Sciatic nerve (tissue), 2 donors: ENCODE measurements at places on chromosomes 5 and 9. TPM values are rescaled to one million over a fixed set of nuclear protein-coding genes. Genes with fewer than 3 reads are reported as not detected.

Gene RASGRF2
- 63.8 TPM for total RNA-seq

Gene HAPLN1
- total RNA-seq, result not detected

- no peak for DNase-seq
Measured at GRCh38 chr5:66344544-66344943, 200.4 kb downstream of the SREK1 start.

Gene KIF24
- 1.1 TPM for total RNA-seq

Gene ZNF346
- total RNA-seq, result 27.1 TPM

- DNase-seq, result no peak
Measured at GRCh38 chr5:148532969-148533670, 121.2 kb downstream of the HTR4 start.

DNA sequence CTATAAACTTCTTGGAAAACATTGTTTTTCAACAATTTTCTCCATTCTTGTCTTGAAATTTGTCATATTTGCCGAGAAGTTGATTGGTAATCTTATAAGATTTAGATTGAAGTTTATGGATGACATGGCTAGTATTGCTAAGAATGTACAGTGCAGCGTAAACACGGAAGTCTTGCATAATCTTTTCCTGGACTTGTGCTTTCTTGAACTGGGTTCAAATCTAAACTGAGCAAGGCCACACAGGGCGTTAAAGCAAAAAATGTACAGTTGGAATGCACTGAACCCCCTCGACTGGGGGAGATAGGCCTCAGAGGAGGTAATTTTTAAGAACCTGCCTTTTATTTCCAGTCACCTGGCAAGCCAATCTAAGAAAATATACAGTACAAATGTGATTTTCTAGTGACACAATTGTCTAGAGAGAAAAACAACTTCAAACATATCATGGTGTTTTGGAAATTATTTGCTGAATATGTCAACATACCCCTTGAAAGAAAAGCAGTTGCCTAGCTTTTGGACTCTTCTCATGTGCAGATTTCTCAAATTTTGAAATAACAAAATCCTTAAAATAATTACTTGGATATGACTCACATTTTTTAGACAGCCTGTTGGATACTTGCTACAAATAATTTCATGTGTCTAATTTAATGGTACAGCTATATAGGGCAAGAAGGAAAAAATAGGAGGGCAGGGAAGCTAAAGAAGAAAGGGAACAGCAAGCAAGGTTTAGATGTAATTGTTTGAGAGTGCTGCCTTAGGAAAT is 18.5 kb upstream of the GAS1 start:
- DNase-seq, result no peak

GRCh38 chr5:108634010-108634616 is 113.6 kb upstream of the FER start:
- DNase-seq, result no peak

DNA sequence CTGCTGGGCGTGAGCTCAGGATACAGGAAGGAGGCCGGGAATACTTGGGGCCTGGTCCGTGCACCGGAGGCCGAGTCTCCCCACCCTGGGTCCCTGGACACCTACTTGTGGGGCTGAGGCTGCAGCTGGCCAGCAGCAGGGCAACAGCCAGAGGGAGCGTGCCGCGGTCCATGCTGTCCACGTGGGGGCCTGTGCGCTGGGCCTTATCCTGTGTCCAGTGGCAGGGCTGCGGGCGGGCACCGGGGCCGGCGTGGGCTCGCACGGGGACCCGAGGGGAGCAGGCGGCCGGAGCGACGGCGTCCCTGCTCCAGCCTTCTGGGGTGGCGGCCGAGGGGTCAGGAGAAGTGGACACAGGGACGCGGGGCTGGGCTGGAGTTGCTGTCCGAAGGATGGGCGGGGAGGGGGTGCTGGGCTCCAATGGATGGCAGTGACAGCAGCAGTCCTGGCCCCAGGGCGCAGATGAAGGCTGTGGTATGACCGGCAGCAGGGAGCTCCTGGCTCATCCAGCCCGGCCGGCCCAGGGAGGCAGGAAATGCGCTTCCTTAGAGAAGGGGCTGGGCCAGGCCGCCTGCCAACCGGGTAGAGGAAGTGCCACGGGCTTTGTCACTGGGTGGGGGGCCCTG is at the start of gene ENG:
Gene ENG (minus strand): TSS at position 475 of the 623 bp plus-strand sequence. CDS start 303 bp downstream, at position 172.
- DNase-seq, result peak; percentile 87

Gene SLC34A3
- not detected for total RNA-seq

Gene PCDHGA3
- 6.7 TPM for total RNA-seq

Gene ZNF883
- total RNA-seq, result 3.6 TPM

DNA sequence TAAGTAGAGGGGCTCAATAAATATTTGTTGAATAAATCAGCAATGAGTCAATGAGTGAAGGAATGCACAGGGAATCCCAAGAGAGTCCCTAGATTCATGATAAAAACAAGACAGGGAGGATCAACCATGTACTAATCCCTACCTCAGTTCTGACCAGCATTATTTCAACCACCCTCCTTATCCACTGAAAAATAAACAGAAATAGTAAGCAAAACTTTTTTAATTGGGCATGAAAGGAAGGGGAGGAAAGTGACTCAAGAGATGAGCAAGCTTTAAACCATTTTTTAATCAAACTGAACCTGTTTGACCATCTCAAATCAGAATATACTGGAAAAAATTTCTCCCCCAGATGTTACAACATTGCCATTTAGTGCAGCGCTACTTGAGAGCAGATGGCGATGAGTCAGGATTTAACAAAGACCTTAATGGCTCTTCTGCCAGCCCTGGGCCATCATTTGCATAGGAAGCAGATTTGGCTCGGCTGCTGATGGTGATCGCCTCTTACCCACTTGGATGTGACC is 194.8 kb upstream of the SLC30A5 start:
- DNase-seq, result no peak

Gene FOXD4L3
- not detected for total RNA-seq

GRCh38 chr5:96149546-96149945 is 187.9 kb upstream of the ELL2 start:
- no peak for DNase-seq

DNA sequence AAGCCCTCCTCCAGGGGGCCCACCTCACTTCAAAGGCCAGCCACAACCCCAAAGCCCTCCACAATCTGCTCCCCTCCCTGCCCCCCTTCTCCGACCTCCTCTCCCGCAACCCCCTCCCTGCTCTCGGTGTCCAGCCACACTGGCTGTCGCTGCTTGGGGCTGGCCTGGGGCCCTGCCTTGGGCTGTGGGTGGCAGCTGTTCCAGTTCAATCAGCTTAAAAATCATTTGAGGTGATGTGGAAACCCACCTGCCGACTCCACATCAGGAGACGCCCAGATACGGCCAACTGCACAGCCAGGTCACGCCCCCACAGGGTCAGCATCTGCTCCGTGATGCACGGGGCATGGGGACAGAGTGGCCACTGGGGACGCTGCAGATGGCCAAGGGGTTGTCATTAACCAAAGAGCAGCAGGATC is 107.0 kb upstream of the MVB12B start:
- no peak for DNase-seq

DNA sequence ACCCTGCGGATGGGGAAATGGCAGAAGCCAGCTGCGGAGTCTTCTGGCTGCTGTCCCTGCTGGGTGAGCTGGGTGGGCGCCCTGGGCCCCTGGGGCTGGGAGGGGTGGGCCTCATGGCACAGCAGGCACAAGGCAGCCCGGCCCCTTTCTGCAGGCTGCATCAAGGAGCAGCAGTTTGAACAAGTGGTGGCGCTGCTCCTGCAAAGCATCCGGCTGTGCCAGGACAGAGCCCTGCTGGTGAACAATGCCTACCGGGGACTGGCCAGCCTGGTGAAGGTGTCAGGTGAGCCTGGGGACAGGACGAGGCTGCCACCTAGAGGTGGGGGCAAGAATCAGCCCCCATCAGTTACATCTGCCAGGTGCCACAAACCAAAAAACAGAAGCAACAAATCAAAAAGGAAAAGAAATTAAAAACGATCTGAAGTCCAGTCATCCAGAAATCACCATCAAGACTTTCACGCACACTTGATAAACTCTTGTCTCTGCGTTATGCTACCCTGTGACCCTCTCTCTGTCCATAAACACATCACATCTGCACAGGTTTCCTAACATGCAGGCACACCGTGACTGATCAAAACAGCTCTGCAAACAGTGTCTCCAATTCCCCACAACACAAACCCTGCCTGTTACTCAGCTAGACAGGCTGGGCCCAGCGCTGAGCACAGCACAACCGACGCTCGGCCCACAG is 13.9 kb downstream of the REXO4 start:
- DNase-seq, result no peak

DNA sequence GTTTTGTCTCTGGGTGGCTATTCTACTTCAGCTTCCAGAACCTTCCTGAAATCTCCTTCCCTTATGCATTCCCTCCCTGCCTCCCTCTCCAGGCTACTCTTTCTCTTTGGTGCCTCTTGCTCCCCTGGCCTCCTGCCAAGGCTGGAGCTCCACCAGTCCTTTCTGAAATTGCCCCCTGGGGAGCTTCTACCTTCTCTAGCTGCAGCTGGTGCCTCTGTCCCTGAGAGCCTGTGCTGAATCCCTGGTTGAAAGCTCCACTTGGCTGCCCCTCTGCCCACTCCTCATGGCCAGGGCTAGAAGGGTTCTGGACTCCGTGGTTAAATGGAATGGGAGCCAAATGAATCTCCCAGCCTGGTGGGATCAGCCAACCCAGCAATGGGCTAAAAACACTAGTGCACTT is 80.1 kb downstream of the COL15A1 start:
- DNase-seq, result no peak

DNA sequence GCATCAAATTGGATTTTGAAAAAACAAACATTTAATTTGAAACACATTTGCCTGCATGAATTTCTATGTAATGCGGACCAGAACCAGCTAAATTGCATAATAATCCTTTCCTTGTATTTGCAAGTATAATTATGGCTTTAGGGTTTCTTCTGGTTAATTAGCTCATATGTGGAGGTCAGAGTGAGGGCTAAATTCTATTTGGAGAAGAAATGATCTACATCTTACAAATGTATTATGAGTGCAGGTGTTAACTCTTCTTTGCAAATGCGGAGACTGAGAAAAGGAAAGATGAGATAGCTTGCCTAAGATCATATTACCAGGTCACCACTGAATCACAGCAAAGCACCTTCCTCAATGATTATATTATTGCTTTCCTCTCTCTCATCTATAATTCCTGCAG is 194.7 kb downstream of the CDH9 start:
- no peak for DNase-seq

Gene GKAP1
- 11.5 TPM for total RNA-seq

Gene MYOZ3
- total RNA-seq, result 17.9 TPM

DNA sequence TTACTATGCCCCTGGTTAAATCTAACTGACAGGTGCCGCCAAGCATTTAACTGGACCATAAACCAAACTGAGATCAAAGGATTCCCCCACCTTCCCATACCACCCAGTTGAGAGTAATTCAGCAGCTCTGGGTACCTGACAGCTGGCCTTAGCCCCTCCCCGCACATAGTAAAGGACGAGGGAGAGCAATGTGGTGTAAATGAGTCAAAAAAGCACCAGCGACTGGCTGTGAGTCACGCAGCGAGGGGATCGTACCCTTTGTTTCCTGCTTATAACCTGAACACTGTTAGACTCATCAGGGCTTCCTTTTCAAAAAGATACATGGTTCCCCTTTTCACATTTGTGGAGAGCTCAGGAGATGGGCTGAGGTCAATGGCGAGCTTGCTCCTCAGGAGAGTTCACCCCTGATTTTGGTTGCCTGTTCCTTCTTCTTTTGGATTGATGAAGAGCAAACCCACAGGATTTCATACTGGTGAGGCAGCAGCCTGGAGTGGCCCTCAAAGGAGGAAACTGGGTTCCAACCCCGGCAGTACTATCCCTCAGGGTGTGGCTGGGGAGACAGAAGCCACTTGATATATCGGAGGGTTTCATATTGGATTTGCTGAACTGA is 71.5 kb downstream of the ANKRD33B start:
- no peak for DNase-seq

- peak; percentile 64 for DNase-seq
Measured at GRCh38 chr5:54249210-54250028, 61.0 kb downstream of the ARL15 start.

DNA sequence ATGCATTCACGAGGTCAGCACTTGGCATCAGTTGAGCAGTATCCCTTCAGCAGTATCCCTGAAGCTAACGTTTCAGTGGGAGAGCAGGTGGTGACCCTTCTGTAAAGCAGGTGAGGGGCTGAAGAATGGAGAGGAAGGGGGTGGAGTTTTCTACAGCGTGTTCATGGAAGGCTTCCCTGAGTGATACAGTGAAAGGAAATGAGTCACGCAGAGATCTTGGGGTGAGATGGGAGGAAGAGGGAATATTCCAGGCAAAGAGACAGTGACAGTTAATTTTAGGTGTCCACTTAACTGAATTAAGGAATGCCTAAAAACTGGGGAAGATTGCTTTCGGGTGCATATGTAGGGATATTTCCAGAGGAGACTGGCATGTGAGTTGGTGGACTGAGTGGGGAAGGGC is 25.7 kb downstream of the TAS2R1 start:
- no peak for DNase-seq

GRCh38 chr9:16794871-16795639 is 75.4 kb downstream of the BNC2 start:
- no peak for DNase-seq

GRCh38 chr9:69633716-69634115 is 38.5 kb downstream of the APBA1 start:
- DNase-seq, result no peak

Gene COL15A1
- total RNA-seq, result 94.6 TPM

Gene ACTBL2
- not detected for total RNA-seq

Gene CYLC2
- not detected for total RNA-seq
